KG1 (cell line): ENCODE measurements at places on chromosomes 12 and 14.

DNA sequence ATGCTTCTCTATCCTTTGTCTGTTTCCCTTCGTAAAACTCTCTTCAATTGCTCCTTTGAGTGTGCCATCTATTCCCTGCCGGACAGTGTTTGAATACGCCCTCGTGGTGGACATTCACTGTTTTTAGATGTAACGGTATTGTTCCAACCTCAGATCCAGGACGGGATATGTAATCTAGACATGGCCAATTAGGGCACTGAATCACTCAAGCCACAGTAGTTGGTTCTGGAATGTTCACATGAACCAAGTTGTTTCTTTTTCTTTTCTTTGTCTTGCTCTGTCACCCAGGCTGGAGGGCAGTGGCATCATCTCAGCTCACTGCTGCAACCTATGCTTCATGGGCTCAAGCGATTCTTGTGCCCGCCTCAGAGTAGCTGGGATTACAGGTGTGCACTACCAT lies 204.2 kb upstream of the PLXNC1 start:
- DNase-seq = no peak

DNA sequence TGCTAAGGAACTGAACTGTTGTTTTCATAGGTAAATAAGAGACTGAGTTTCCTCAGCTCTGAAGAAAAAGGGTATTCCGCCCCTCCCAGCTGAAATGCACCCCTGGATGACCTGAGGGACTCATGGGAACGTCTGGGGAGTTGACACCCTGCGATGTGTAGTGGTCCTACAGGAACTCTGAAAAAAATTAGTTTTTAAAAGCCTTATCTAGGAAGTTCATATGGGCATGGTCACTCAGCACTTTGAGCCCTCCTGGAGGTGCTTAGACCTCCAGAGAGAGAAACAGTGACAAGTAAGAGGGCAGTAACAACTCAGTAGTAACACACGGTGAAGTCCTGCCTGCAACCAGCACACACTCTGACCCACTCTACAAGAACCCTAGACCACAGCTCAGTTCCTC lies 91.2 kb upstream of the CNOT2 start:
- DNase-seq = no peak

DNA sequence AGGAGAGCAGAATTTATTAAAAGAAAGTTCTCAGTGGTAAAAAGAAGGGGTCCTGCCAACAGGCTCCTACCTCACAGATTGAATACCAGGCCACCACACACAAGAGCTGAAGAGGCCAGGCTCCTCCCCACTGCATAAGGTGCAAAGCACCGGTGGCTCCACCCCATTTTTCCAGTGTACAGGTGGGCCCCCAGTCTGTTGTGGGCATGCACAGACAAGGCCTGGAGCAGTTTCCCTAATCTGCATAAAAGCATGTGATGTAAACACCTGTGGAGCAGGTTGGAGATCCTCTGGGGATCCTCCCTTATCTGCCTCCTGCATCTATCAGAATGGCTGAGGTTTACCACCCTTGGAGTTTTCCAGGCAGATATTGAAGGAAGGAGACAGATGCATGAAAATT lies 45.7 kb upstream of the PDZRN4 start:
- no peak for DNase-seq

- no peak for DNase-seq
Observed at GRCh38 chr14:95015046-95015445, 142.3 kb downstream of the DICER1 start.

GRCh38 chr14:104138098-104138717 lies at the start of gene KIF26A:
KIF26A (plus strand) TSS chr14:104138587; CDS start chr14:104138723, 136 bp downstream.
- DNase-seq = no peak

- DNase-seq = no peak
Observed at GRCh38 chr14:100629098-100629497, 41.9 kb upstream of the BEGAIN start.

DNA sequence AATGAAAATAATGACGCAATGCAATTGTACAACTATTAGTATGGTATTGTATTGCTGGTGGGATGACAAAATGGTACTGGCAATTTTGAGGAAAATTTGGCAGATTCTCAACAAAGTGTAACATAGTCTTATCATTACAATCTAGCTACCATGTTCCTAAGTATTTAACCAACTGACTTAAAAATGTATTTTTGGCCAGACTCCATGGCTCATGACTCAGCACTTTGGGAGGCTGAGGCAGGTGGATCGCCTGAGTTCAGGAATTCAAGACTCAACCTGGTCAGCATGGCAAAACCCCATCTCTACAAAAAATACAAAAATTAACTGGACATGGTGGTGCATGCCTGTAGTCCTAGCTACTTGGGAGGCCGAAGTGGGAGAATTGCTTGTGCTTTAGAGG lies 1409.5 kb downstream of the AACS start:
- no peak for DNase-seq

GRCh38 chr14:61466249-61466904 lies 145.0 kb downstream of the PRKCH start:
- no peak for DNase-seq

DNA sequence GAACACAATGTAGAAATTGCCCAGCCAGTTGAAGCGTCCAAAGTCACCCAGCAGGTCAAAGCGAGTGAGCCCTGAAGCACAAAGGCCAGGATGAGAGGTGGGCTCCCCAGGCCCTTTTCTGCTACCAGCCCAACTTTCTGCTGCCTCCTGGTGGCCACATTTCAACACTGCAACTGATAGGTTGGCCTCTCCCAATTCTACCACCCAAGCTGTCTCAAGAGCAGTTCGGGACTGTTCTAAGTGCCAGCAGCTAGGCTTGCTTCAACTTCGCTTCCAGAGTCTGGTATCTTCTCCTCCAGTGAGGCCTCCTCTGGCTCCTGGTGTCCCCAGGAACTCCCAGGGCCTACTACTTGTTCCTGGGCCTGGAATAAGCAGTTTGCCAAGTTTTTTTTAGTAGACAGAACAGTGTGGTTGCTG lies 3.4 kb upstream of the DHH start:
- peak; percentile 24 for DNase-seq
